HFFc6 (cell line): ENCODE measurements at places on chromosomes 13 and 19. TPM values are rescaled to one million over a fixed set of nuclear protein-coding genes. Genes with fewer than 3 reads are reported as not detected.

DHDH gene
- total RNA-seq: not detected in 3 replicates

DNA sequence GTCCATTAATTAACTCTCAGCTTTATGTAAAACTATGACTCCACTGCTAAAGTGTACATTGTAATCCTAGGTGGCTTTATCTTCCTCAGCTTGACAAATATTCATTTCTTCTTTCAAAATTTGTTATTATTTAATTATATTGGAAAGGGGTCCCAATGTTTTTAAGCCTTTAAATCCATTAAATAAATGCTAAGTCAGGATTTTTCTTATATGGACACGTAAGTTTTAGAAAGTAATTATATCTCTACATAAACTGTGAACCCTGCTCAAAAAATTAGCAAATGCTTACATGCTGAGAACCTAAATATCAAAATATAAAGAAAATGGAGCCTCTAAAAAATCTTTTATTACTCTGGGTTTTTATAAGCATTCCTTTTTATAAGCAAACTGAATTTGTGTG, 78.2 kb upstream of the MIR17HG start:
- no peaks in the 10 kb centered on the region; the same call in 1 of the 2 replicates for H3K27me3 ChIP-seq
- H3K4me3 ChIP-seq: no peak overlapping the region
- H3K36me3 ChIP-seq: no peaks in the 10 kb centered on the region
- DNase-seq: no peak
- no peaks in the 10 kb centered on the region for H3K4me1 ChIP-seq

DNA sequence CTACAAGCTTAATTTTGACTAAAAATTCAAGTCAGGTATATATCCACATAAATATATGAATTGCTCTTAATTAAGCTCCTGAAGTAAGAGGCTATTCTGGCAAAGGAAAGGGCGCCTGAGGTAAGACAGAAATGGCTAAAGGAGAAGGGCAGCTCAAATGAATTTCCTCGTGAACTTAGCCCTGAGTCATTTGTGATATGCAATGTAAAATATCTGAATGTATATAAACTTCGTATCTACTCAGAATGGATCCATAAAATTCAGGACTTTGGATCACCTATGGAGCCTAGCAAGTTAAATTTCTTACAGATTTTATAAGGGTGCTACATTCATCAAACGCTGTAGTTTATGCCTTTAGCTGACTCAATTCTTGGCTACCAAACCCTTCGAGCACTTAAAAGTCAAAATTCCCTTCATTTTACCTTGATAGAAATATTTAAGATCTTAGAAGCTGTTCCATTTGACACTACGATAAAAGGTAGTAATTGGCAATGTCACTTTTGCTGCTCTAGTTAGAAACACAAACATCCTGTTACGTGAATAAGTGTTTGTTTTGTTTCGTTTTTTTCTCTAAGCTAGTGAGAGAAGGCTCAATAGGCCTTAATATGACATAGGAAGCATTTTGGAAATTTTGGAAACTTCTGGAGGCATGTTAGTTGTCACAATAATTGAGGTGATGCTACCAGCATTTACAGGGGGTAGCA, 69.2 kb downstream of the DIAPH3 start:
- no peaks in the 10 kb centered on the region for H3K27me3 ChIP-seq
- no peak overlapping the region for H3K4me3 ChIP-seq
- peaks cover 31% of the 10 kb centered on the region for H3K4me1 ChIP-seq
- DNase-seq: no peak
- peaks cover 4% of the 10 kb centered on the region; the same call in 1 of the 2 replicates for H3K36me3 ChIP-seq

GRCh38 chr13:37968555-37968954, 99.0 kb upstream of the TRPC4 start:
- no peaks in the 10 kb centered on the region; the same call in 1 of the 2 replicates for H3K27me3 ChIP-seq
- H3K4me1 ChIP-seq: peaks cover 6% of the 10 kb centered on the region; the same call in 1 of the 2 replicates
- H3K36me3 ChIP-seq: no peaks in the 10 kb centered on the region
- no peak overlapping the region for H3K4me3 ChIP-seq

- peaks cover 4% of the 10 kb centered on the region; the same call in 1 of the 2 replicates for H3K36me3 ChIP-seq
- peaks cover 24% of the 10 kb centered on the region for H3K4me1 ChIP-seq
- H3K27ac ChIP-seq: no peak overlapping the region
- no peaks in the 10 kb centered on the region; the same call in none of the 2 replicates for H3K27me3 ChIP-seq
- no peak for DNase-seq
Observed at GRCh38 chr13:66402066-66402465, 828.1 kb downstream of the PCDH9 start.

- H3K27me3 ChIP-seq: no peaks in the 10 kb centered on the region
- H3K4me1 ChIP-seq: no peaks in the 10 kb centered on the region
- no peak overlapping the region for H3K27ac ChIP-seq
- no peak overlapping the region for H3K4me3 ChIP-seq
Observed at GRCh38 chr13:104297075-104297474, 1230.9 kb upstream of the SLC10A2 start.

- DNase-seq: no peak
- no peak overlapping the region for H3K27ac ChIP-seq
- H3K4me3 ChIP-seq: no peak overlapping the region
- H3K36me3 ChIP-seq: no peaks in the 10 kb centered on the region
- H3K4me1 ChIP-seq: no peaks in the 10 kb centered on the region
Observed at GRCh38 chr19:17881701-17882100, 10.0 kb downstream of the SLC5A5 start.

DNA sequence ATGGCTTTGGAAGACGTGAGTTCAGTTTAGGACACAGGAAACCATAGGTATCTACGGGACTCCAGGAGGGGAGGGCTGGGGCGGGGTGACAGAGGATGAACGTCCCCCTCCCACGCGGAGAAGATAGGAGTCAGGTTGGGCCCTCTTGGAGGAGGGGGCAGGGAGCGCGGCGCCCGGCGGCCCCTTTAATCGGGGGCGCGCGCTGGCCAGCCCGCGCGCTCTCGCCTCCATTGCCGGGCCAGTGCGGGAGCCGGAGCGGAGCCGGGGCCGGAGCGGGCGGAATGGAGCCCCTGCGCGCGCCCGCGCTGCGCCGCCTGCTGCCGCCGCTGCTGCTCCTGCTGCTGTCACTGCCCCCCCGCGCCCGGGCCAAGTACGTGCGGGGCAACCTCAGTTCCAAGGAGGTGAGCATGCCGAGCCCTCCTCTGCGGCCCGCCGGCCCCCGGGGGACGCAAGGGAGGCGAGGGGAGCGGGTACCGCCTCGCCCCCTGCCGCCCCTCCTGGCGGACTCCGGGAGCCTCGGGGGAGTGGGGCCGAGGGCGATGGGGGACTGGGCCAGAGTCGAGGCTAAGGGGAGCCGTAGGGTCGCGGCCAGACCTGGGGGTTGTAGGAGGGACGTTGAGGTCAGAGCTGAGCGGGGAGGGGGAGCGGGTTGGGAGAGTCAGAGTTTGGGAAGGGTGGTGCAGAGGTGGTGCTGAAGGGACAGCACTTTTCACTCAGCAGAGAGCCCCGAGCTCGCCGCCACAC, at the start of gene TMEM145:
TMEM145 (plus strand) TSS at position 214 of the 744 bp plus-strand sequence; CDS start at position 282, 68 bp downstream.
- no peaks in the 10 kb centered on the region; the same call in 1 of the 2 replicates for H3K36me3 ChIP-seq
- H3K4me1 ChIP-seq: peaks cover 15% of the 10 kb centered on the region
- H3K27ac ChIP-seq: no peak within 1 kb of the TSS
- H3K4me3 ChIP-seq: peak within 1 kb of the TSS; percentile 74
- DNase-seq: no peak

DNA sequence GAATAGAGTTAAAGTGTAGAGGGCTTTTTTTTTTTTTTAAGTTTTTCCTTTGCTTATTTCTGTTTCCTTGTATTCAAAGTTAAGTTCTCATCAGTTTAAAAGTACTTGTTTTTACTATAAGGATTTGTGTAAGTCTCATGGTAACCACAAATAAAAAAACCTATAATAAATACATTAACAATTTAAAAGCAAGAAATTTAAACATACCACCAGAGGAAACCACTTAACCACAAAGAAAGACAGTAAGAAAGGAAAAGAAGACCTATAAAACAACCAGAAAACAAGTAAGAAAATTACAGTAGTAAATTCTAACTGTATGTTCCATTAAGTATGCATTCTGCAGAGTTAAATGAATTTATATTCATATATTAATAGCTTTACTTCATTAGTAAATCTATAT, 999.1 kb upstream of the ATXN8OS start:
- no peaks in the 10 kb centered on the region; the same call in 1 of the 2 replicates for H3K27me3 ChIP-seq
- H3K36me3 ChIP-seq: no peaks in the 10 kb centered on the region
- H3K4me3 ChIP-seq: no peak overlapping the region
- no peaks in the 10 kb centered on the region for H3K4me1 ChIP-seq

- peaks cover 23% of the 10 kb centered on the region for H3K4me1 ChIP-seq
- H3K36me3 ChIP-seq: no peaks in the 10 kb centered on the region
- DNase-seq: no peak
- no peak overlapping the region for H3K27ac ChIP-seq
Observed at GRCh38 chr19:2634960-2635359, 67.5 kb downstream of the GNG7 start.

DNA sequence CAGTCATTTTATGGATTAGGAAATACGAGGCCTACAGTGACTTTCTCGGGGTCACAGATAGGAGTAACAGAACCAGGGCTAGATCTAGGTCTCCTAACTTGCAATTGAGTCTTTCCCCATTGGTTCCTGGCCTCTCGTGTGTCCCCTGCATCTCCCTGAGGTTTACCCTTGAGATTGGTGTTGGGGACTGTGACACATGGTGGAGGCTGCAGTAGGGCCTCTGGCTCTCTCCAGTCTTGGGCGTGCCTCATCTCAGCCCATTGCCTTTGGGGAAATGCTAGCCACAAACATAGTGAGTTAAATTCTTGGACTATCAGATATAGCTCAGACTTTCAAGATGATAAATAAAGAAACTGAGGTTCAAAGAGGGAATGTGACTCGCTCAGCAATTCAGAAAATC, 212.1 kb downstream of the KCNRG start:
- H3K27me3 ChIP-seq: peaks cover 18% of the 10 kb centered on the region
- H3K4me3 ChIP-seq: no peak overlapping the region

C13orf42 gene
- not detected in 2 replicates for total RNA-seq

CAPN12 gene
- 0.30 to 0.36 TPM (median 0.30 TPM) in 3 replicates for total RNA-seq

ZNF799 gene
- total RNA-seq: 1.2 to 1.6 TPM (median 1.2 TPM) in 3 replicates

DNA sequence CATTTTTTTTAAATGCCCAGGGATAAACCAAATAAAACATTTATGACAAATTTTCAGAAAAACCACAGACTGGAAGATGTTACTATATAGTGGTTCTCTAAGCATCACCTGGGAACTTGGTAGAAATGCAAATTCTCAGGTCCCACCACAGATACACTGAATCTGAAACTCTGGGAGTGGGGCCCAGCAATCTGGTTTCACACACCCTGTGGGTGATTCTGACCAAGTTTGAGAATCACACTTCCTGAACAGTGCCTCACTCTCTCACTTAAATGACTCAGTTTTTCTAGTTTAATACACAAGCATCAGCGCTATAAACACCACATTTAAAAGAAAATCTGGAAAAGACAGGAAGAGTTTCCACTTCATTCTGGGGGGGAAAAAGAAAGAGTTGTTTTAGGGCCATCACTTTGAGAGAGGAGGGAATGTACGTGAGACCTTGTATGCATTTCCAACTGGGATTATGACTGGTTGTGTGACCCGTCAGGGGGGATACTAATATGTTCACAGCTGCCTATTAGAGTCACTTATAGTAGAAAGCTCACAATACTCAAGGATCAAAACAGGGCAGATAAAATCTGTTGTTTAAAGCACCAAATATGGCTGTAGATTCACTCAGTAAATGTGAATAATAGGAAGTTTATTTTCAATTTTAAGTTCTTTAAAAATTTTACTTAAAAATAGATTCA, 567.7 kb downstream of the GPC6 start:
- no peaks in the 10 kb centered on the region for H3K36me3 ChIP-seq
- no peak overlapping the region for H3K27ac ChIP-seq
- no peak for DNase-seq
- H3K27me3 ChIP-seq: no peaks in the 10 kb centered on the region; the same call in 1 of the 2 replicates
- H3K4me3 ChIP-seq: no peak overlapping the region
- H3K4me1 ChIP-seq: no peaks in the 10 kb centered on the region; the same call in 1 of the 2 replicates

- H3K27me3 ChIP-seq: no peaks in the 10 kb centered on the region
- H3K4me3 ChIP-seq: no peak overlapping the region
- H3K4me1 ChIP-seq: peaks cover 42% of the 10 kb centered on the region
- no peak for DNase-seq
- H3K27ac ChIP-seq: no peak overlapping the region
Observed at GRCh38 chr13:20869540-20869939, 33.0 kb downstream of the XPO4 start.

SOX1 gene
- not detected in 3 replicates for total RNA-seq

GRCh38 chr19:55644842-55645511, 1.5 kb downstream of the ZNF581 start:
- DNase-seq: no peak
- H3K27me3 ChIP-seq: peaks cover 9% of the 10 kb centered on the region
- H3K36me3 ChIP-seq: peaks cover 14% of the 10 kb centered on the region

C19orf81 gene
- 0.50 TPM in 1 of 3 replicates, not detected in the others for total RNA-seq

ZNF154 gene
- total RNA-seq: 0.22 TPM in 1 of 3 replicates, not detected in the others

- no peaks in the 10 kb centered on the region for H3K4me1 ChIP-seq
- H3K4me3 ChIP-seq: no peak overlapping the region
- H3K27me3 ChIP-seq: no peaks in the 10 kb centered on the region; the same call in 1 of the 2 replicates
- H3K27ac ChIP-seq: no peak overlapping the region
- no peaks in the 10 kb centered on the region for H3K36me3 ChIP-seq
- no peak for DNase-seq
Observed at GRCh38 chr19:7230826-7231225, 63.4 kb downstream of the INSR start.

- no peak within 1 kb of the TSS for H3K4me3 ChIP-seq
- H3K27me3 ChIP-seq: no peaks in the 10 kb centered on the region; the same call in 1 of the 2 replicates
- H3K4me1 ChIP-seq: no peaks in the 10 kb centered on the region
- no peak within 1 kb of the TSS for H3K27ac ChIP-seq
Observed at GRCh38 chr19:4559569-4559968, at the start of gene SEMA6B. Gene SEMA6B (minus strand): TSS chr19:4559684. CDS start chr19:4558457, 1,227 bp downstream.

DNA sequence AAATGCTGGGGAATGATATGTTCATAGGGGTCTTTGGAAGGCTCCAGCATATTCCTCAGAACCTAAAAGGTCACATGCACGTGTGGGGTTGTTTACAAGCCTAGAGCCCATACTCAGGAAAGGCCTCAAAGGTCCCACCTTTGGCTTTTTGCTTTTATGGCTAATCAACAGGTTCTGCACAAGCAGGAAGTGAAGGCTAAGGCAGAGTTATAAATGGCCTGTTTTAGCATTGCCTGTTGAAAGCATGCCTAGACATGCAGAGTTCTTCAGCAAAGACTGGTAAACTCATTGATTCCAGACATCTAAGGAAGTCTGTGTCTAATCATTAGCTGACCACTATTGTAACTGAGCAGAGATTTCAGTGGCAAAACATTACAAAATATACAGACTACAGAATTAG, 198.3 kb downstream of the KCNRG start:
- no peak overlapping the region for H3K27ac ChIP-seq
- peaks cover 3% of the 10 kb centered on the region for H3K27me3 ChIP-seq
- H3K36me3 ChIP-seq: no peaks in the 10 kb centered on the region
- peaks cover 7% of the 10 kb centered on the region for H3K4me1 ChIP-seq
- H3K4me3 ChIP-seq: no peak overlapping the region
